GM23338 (cell line): ENCODE measurements at places on chromosomes 7 and 10.

DNA sequence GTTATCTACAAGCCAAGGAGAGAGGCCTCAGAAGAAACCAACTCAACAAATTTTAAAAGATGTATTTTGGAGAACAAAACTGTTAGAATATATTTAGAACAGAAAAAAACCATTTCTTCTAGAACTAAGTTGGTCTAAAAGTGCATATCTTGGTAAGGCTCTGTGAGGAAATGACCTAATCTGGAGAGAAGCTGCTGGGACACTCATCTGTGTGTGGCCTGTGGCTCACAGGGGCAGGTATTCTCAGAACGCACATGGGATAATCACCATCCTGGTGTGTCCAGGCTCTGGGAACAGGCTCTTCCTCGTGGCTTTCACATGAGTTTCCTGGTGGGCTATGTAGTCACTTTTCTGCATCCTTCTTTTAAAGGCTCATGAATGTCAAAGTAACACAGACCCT, 38.1 kb upstream of the PRSS1 start:
- no peak for DNase-seq

DNA sequence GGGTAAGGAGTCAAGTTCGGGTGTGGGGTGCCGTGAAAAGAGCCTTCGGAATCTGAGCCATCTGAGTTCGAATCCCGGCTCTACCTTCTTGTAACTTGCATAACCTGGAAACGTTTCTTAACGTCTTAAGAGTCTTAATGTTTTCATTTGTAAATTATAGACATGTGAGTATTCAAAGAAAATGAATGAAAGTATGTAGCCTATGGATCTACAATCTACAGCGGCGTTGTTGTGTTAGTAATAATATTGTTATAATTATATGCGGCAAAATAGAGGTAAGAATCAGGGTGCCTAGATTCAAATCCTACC, 559 bp downstream of the VTI1A start:
- no peak for DNase-seq

GRCh38 chr7:83155407-83155806, 7.3 kb downstream of the PCLO start:
- DNase-seq, result no peak

- peak; percentile 64 for DNase-seq
Observed at GRCh38 chr7:82044497-82045080, 274.7 kb upstream of the HGF start.

- no peak for DNase-seq
Observed at GRCh38 chr10:116316503-116316902, 7.7 kb upstream of the CCDC172 start.

DNA sequence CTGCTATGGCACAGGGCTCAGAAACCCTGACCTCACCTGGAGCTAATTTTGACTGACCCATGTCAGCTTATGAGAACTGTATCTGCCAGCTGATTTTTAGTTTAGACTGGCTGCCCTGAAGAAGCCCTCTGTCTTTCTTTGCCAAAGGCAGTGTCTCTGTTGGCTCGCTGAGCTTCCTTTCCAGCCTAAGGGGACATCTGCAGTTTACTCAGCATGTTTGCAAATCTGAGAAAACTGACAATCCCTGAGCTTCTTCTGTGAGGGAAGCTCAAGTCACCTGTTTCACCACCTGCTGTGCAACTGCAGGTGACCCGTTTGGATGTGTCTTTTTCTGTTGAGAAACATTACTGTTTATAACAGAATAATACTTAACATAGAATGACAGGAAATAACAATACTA, 46.0 kb downstream of the PRKAR2B start:
- DNase-seq, result peak; percentile 64

- peak; percentile 50 for DNase-seq
Observed at GRCh38 chr7:5567790-5568189, 144.2 kb upstream of the TNRC18 start.

- no peak for DNase-seq
Observed at GRCh38 chr10:16910793-16911164, 93.6 kb upstream of the RSU1 start.

DNA sequence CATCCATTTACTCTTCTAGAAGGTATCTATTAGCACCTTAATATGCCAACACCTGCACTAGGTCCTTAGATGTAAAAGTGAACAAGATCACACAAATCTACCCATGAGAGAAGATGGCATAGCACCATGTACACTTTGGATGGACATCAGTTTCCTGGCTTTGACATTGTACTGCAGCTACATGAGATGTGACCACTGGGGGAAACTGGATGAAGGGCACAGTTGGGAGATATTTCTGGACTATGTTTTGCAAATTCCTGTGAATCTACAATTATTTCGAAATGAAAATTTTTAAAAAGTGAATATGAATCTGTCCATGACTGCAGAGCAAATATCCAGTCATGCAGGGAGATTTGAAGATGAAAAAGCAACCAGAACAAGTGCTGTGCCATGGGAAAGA, 124.5 kb downstream of the PRKCQ start:
- DNase-seq, result no peak

- DNase-seq, result no peak
Observed at GRCh38 chr7:16933296-16934279, 51.8 kb upstream of the AGR3 start.

DNA sequence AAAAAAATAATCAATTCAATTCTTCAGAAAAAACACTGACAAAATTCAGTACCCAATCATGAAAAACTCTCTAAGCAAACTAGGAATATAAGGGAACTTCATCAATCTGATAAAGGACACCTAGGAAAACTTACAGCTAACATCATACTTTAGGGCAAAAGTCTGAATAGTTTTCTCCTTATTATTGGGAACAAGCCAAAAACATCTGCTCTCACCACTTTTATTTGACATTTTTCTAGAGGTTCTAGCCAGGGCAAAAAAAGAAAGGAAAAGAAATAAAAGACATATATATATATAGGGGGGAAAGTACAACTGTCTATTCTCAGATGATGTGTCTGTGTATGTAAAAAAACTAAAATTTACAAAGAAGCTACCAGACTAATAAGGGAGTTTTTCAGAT, 19.0 kb downstream of the CDK6 start:
- no peak for DNase-seq

DNA sequence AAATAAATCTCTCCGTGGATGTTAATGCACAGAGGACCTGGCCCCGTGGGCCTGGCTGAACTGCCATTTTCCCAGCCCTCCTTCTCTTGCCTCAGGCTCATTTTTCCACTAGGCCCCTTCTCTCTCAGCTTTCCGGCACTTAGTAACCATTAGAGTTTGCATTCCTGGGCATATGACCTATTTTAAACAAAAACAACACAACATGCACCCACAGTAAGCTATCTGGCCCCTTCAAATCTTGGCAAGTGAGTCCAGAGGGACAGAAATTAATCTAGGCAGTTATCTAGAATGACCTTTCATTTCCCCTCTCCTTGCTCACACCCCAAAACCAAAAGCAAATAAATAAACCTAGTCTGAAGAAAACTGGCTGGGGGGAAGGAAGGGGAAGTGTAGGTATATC, 11.7 kb downstream of the FBXW4 start:
- no peak for DNase-seq

- no peak for DNase-seq
Observed at GRCh38 chr7:108455551-108455997, 662 bp downstream of the NRCAM start.

DNA sequence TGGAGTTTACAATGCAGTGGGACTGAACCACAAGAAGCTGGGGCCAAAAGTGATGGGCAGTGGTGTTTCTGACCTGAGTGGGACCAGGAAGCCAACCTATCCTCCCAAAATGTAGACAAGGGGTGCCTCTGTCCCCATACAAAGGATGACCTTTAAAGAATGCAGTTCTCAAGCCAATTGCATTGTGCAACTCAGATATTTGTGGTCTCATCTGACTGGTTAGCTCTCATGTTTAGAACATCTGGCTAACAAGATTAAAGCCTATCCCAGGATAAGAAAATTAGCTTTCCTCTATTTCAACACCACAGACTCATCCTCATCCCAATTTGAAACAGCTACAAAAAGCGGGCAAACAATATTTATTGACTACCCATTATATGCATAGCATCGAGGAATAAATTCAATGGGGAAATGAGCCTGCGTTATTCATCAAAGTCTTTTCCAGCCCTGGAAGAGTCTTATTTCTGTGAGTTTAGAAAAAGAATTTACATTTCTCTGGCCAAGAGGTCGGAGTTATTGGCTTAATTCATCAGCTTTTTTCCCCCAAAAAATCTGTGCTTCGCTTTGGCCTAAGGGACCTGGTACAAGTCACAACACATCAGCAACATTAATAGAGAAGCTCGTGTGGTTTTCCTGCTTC, 26.7 kb downstream of the ELMO1 start:
- DNase-seq, result no peak

GRCh38 chr7:97179454-97180104, 62.1 kb downstream of the SDHAF3 start:
- peak; percentile 73 for DNase-seq

GRCh38 chr10:106938513-106938912, 226.0 kb downstream of the SORCS1 start:
- DNase-seq, result no peak
